ENCODE measurements at places on chromosomes 12 and 14. TPM values are rescaled to one million over a fixed set of nuclear protein-coding genes. Genes with fewer than 3 reads are reported as not detected.

AKAP3 gene
- total RNA-seq, result 2.6 TPM

ANKRD52 gene
- total RNA-seq, result 15.9 TPM

HHIPL1 gene
- total RNA-seq, result 9.3 TPM

LRRC10 gene
- total RNA-seq, result not detected

DCAF11 gene
- 88.2 TPM for total RNA-seq

CISTR gene
- not detected for total RNA-seq

KITLG gene
- 71.6 TPM for total RNA-seq

SLC7A7 gene
- 7.1 TPM for total RNA-seq

PLBD1 gene
- 2.3 TPM for total RNA-seq

IFNG-AS1 gene
- not detected for total RNA-seq

NDRG2 gene
- total RNA-seq, result 0.17 TPM

C12orf50 gene
- 0.17 TPM for total RNA-seq

LHX5 gene
- not detected for total RNA-seq

GPRC5A gene
- total RNA-seq, result 3.1 TPM

PLEKHH1 gene
- total RNA-seq, result 0.17 TPM

CDK2 gene
- 13.4 TPM for total RNA-seq

ALDH2 gene
- 57.9 TPM for total RNA-seq

RAB21 gene
- 13.6 TPM for total RNA-seq

AQP5 gene
- not detected for total RNA-seq

RD3L gene
- not detected for total RNA-seq

FOXN4 gene
- total RNA-seq, result not detected

FSCB gene
- total RNA-seq, result not detected

KSR2 gene
- total RNA-seq, result not detected

KLRC1 gene
- 0.15 TPM for total RNA-seq

UTP20 gene
- total RNA-seq, result 18.7 TPM

PZP gene
- not detected for total RNA-seq
